ENCODE measurements at places on chromosomes 1 and 21.

DNA sequence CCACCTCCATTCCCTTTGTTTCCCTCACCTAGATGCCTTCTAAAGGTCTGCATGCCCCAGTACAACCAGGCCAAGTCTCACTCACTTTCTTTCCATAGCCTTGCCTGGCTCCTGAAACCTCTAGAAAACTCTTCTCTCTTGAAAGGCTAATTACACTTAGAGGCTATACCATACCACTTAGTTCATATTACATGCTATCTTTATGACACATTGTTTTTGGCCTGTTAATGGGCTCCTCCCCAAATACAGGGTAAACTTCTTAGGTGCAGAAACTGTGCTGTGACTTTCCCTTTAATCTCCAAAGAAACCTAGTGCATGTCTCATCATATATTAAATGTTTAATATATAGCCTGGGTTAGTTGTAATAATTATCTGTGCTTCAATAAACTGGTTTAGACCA, 56.6 kb upstream of the C1orf105 start:
- no peak for DNase-seq

- DNase-seq, result no peak
These were observed 633.4 kb upstream of the CXADR start for GRCh38 chr21:16879479-16879878.

DNA sequence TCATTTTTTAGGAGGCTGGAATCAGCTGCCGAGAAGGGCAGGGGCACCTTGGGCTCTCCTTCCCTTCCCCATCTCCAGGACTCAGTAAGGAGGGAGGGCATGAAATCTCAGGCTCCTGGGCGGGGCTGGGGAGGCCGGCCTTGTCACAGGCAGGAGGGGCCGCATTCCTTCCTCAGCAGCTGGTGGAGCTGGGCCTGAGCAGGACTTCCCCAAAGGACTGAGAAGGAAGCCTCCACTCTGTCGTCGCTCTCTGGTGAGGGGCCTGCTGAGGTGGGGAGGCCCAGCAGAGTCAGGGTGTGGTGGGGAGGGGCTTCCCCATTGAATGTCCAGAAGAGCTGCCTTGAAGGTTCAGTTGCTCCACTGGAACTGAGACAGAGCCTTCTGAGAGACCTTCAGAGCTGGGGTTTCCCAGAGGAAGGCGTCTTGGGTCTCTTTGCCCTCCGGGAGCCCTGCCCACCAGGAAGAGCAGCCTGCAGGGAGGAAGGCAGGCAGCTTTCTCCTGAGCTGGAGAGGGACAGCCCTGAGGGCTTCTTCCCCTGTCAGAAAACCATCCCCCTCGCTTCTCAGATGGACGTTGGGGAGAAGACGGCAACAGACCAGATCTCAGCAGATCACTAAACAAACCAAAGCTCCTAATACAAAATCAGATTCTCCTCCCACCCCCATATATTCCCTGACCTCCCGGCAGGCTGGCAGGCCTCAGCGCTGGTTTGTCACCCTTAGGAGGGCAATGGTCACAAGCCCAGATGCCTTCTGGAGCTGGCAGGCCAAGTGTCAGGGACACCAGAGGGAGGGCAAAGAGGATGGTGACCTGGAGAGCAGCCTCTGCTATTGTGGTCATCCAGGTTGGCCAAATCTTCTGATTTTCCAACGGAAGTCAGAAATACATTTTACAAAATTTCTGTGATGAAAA, 10.7 kb downstream of the KCNA10 start:
- DNase-seq, result no peak

DNA sequence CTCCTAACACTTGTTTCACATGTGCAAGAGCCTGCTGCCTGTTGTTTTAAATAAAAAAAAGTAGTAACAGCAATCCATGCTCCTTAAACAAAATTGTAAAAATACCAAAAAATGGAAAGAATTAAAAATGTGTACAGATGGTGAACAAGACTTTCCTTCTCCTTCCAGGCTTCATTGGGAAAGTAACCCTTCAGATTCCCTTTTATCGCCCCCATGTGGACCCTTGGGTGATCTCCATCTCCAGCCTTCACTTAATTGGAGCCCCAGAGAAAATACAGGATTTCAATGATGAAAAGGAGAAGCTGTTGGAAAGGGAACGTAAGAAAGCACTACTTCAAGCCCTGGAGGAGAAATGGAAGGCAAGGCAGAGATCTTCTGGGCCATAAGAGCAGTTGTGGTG, 14.2 kb downstream of the VPS13D start:
- peak; percentile 27 for DNase-seq

GRCh38 chr1:182674346-182675246, 9.8 kb downstream of the RGS8 start:
- DNase-seq, result no peak

- DNase-seq, result no peak
These were observed 25.7 kb upstream of the BACE2 start for GRCh38 chr21:41142051-41142795.

- DNase-seq, result peak; percentile 84
These were observed 3.9 kb upstream of the DENND2D start for GRCh38 chr1:111204201-111204982.

- DNase-seq, result no peak
These were observed 51.2 kb downstream of the SLC45A1 start for GRCh38 chr1:8368956-8369639.

- DNase-seq, result no peak
These were observed 51.1 kb downstream of the LRRC8D start for GRCh38 chr1:89871768-89872473.

DNA sequence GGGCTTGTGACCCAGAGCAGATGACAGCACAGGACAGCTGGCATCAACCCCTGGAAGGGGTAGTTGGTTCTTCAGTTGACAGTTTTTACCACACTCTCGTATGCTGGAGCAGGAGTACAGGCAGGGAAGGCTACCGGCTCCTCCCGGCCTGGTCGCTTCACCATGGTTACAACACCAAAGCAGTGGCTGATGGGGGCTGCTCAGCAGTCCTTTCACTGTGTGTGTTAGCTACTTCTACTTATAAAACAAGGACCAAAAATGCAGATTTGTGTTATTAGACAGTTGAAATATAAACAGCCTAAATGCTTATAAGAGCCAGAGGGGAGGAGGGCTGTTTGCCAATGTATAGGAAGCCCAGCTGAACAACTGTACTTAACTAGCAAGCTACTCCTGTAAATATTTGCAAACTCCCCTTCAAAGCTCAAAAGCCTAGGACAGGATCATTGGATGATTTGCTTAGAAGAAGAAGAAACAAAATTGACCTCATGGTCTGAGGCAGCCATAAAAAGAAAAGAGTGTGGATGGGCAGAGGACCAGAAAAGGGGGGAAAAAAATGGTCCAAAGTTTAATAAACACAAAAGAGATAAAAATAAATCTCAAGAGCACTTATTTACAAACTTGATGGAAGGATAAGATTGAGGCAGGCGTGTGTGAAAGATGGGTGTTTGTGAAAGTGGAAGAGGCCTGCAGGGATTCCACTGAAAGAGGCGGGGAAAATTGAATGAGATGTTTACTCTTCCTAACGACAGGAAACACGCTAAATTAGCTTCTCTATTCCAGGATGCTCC, 57.1 kb downstream of the TGFB2 start:
- no peak for DNase-seq

- DNase-seq, result peak; percentile 52
These were observed 34.3 kb upstream of the PPP1R15B start for GRCh38 chr1:204445860-204446412.

DNA sequence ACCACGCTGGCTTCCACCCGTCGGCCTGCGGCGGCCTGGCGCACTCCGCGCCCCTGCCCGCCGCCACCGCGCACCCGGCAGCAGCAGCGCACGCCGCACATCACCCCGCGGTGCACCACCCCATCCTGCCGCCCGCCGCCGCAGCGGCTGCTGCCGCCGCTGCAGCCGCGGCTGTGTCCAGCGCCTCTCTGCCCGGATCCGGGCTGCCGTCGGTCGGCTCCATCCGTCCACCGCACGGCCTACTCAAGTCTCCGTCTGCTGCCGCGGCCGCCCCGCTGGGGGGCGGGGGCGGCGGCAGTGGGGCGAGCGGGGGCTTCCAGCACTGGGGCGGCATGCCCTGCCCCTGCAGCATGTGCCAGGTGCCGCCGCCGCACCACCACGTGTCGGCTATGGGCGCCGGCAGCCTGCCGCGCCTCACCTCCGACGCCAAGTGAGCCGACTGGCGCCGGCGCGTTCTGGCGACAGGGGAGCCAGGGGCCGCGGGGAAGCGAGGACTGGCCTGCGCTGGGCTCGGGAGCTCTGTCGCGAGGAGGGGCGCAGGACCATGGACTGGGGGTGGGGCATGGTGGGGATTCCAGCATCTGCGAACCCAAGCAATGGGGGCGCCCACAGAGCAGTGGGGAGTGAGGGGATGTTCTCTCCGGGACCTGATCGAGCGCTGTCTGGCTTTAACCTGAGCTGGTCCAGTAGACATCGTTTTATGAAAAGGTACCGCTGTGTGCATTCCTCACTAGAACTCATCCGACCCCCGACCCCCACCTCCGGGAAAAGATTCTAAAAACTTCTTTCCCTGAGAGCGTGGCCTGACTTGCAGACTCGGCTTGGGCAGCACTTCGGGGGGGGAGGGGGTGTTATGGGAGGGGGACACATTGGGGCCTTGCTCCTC, 1.9 kb downstream of the OLIG2 start:
- no peak for DNase-seq

DNA sequence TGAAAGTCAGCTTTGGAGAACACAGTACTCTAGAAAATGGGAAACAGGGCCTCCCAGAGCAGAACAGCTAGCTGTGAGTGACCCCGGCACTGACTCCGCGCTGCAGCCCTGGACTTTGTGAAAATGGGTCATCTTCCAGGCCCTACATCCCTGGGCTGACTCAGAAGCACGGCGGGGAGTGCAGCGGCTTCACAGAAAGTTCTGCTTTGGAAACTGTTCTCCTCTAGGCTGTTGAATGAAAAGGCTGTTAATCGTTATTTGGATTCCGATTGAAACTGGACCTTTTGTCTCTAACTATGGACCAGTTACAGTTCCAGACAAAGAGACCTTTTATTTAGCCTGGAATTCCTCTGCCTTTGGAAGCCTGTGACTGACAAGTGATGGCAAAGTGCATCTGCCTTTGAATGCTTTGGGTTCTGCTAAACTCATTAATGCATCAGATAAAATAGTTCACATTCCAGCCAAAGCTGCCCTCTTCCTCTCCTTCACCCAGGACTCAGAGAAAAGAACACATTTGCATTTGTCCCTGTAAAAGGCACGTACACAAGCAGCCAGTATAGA, 144.9 kb upstream of the HOOK1 start:
- DNase-seq, result no peak

- no peak for DNase-seq
These were observed 2.6 kb downstream of the CACNA1S start for GRCh38 chr1:201109651-201110050.

DNA sequence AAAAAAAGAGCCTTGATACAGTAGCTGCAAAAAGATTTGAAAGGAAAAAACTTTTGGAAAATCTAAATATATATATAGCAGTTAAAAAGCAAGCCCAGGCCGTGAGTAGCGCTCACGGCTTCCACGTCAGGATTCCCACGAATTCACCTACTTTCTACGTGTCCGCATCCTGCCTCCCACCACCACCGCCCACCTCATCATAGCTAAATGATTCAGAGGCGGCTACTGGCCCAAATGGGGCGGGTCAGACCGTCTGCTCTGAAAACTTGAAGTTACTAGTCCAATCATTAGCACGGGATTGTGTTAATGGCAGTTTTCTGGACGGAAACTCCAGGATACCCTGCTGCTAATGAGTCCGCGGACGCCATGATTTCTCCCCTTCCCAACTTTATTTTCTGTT, 1.3 kb upstream of the CCSAP start:
- no peak for DNase-seq

DNA sequence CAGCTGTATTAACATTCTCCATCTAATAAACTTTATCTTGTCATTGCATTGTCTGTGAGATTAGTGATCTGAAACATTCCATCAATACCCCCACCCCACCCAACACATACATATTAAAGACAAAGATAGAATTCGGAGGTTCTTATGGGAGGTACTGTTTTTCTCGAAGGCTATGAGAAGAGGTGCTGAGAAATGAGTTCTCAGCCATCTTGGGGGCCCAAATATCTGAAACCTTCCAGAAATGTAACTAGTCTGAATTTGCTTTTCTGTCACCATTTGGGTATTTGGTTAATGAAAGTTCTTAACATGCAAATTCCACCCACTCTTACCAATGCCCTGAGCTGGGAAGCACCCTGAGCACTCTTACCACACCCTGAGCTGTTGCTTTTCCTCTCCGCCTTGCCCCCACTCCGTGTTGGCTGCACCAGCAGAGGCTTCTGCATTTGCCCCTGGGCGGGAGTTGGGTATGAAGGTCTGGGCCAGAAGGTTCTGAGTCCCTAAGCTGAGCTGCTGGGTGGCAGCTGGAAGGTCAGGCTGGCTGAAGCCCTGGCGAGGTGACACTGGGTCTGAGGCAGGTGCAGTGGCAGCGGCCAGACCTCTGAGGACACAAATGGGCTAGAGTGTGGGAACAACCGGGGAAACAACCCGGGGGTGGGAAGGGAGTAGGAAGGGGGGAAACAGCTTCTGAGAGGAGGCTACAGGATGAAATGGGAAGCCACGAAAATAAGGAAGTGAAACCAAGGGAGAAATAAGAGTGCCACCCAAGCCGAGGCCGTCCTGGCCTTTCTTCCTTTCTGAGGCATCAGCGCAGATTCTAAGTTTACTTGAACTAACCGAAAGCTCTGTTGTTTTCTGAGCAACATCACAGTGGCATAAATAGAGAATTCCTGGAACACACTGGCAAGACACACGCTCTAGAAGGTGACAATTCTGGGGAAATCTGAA, 26.3 kb upstream of the IER5 start:
- DNase-seq, result peak; percentile 32

GRCh38 chr1:159009704-159010361, at the start of gene IFI16:
Gene IFI16 (plus strand): TSS chr1:159009907. CDS start chr1:159014681, 4,774 bp downstream.
- DNase-seq, result peak; percentile 83

DNA sequence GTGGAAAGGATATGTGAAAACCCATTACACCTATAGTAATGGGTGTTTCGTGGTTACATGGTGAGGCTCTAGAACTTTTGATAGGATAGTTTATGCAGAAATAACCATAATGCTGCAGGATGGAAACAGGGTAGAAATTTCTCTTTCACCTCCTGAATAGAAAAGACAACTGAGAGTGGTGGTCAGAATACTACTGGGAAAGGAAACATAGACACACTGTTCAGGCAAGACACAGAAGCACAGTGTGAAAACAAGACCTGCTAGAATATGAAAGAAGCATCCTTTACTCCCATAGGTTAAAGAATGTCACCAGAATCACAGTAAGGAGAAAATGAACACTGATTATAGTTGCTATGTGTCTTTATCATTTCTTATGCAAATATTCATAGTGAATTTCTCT, 496.6 kb downstream of the DPYD start:
- DNase-seq, result no peak

- no peak for DNase-seq
These were observed 16.2 kb downstream of the WDR47 start for GRCh38 chr1:109025694-109026093.

DNA sequence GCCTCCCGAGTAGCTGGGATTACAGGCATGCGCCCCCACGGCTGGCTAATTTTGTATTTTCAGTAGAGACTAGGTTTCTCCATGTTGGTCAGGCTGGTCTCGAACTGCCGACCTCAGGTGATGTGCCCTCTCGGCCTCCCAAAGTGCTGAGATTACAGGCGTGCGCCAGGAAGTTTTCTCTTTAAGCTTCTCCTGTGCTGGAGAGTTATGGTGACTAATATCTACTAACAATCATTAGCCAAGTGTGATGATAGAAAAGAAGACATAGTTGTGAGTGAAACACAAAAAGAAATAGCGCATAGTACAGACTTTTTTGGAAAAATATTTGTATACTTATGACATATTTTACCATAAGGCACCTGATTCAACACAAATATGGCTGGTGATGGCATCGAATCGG, 56.5 kb downstream of the SETD4 start:
- DNase-seq, result no peak

- DNase-seq, result no peak
These were observed 312.9 kb downstream of the RRAGC start for GRCh38 chr1:38546636-38547035.

- DNase-seq, result no peak
These were observed 179.3 kb upstream of the PLXNA2 start for GRCh38 chr1:208423526-208423925.

Data from CD4-positive, alpha-beta T cell treated with Interleukin-17A for 1 hour (primary cell).